Activated CD8-positive, alpha-beta memory T cell treated with anti-CD3 and anti-CD28 coated beads, Interleukin-2, amount 50 U/mL, for 48 hours (primary cell): ENCODE measurements at places on chromosomes 1 and 21.

- no peak for DNase-seq
These were observed 30.9 kb downstream of the LRRC8B start for GRCh38 chr1:89555550-89555949.

DNA sequence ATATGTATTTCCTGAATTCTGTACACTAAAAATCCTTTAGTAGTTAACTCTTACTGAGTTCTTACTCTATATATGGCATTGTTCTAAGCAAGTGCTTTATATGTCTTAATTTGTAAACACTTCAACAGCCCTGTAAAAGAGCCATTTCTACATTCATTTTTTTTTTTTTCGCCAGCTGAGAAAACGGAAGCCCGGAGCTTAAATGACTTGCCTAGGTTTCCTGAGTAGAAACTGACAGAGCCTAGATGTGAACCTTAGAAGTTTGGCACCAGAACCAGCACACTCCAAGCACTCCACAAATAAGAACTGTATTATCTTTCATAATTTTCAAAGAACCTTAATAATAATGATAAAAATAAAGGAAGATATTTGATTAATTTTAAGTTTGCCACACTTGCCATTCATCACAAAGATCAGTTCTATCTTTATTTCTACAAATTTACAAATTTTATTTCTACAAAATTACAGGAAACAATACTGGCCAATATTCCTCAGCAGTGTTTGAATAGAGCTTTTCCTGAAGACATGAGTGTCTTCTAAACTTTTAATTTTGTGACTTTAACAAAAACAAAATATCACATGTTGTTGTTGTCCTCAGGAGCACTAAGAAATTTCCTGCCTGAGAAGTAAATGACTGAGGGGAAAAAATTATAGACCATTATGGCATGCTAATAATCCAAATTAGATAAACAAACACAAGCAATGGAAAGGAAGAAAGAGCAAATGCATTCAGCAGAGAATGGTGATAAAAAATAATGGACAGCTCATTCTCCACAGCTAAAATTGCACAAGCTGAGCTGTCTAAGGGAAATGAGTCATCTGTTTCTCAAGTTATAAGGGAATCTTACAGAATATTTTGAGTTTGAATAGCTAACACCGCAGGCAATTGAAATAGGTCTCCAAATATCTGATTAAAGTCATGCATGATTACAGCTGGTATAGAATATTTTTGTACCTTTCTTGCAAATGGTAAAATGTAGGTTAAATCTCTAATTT, 71.2 kb downstream of the DPYD start:
- DNase-seq, result no peak

DNA sequence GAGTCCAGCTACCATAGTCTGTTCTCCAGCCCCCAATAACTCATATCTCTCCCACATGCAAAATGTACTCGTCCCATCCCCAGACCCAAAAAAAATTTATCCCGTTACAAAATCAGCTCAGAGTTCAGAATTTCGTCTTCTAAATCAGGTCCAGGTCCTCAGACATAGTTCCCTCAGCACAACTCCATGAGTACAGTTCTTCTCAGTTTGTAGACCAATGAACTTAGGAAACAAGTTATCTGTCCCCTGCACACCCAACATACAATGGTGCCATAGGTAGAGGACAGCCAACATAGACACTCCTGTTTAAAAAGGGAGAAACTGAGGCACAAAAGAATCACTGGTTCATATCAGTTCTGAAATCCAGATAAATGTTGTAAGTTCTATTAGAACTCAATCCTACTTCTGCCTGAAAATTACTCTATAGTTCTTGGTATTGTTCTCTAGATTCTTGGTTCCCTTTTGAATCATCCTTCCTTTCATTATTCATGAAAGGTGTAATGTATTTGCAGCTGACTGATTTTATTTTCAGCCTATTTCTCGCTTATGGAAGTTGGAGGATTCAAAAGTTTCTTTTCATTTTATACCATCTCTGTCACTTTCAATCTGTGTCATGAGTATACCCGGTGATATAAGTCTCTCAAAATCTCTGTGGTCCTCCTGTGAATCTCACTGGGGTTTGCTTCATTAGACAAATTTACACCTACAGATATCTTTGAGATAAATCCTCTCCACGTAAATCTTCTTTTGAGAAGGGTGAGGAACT, 75.8 kb upstream of the TSPAN2 start:
- no peak for DNase-seq

DNA sequence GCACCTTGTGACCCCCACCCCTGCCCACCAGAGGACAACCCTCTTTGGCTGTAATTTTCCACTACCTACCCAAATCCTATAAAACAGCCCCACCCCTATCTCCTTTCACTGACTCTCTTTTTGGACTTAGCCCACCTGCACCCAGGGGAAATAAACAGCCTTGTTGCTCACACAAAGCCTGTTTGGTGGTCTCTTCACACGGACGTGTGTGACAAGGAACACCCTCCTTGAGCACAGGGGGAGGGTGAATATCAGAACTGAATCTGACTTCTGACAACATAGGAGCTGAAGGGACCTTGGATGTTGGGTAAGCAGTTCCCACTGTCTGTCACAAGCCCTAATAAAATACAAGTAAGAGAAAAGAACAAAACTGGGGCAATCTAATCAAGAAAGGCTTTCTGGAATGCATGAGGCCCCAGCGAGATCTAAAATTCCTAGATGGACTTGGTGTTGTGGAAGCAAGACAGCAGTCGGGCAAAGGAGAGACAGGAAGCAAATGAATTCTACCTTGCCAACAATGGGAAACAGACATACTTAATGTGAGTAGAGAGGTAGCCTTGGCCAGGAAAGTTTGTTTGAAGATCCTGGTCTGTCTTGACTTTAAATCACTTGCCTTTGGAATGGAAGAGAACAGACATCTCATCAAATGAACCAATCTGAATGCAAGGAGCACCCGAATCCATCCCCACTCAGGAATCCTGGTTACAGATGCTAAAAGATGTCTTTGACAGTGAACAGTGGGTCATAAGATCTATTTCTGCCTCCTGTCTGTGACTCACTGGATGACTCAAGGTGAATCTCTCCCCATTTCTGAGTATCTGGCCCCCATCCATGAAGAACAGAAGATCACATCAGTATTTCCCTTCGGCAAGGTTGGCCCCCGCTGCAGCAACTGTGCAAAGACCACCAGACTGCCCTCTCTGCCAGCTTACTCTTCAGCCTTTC, 53.3 kb downstream of the OLFML3 start:
- DNase-seq, result no peak

GRCh38 chr1:12585951-12586942, 31.8 kb downstream of the DHRS3 start:
- no peak for DNase-seq

GRCh38 chr1:57340334-57341070, 83.4 kb downstream of the DAB1 start:
- DNase-seq, result no peak
